ENCODE measurements at places on chromosomes 7 and 10.

DNA sequence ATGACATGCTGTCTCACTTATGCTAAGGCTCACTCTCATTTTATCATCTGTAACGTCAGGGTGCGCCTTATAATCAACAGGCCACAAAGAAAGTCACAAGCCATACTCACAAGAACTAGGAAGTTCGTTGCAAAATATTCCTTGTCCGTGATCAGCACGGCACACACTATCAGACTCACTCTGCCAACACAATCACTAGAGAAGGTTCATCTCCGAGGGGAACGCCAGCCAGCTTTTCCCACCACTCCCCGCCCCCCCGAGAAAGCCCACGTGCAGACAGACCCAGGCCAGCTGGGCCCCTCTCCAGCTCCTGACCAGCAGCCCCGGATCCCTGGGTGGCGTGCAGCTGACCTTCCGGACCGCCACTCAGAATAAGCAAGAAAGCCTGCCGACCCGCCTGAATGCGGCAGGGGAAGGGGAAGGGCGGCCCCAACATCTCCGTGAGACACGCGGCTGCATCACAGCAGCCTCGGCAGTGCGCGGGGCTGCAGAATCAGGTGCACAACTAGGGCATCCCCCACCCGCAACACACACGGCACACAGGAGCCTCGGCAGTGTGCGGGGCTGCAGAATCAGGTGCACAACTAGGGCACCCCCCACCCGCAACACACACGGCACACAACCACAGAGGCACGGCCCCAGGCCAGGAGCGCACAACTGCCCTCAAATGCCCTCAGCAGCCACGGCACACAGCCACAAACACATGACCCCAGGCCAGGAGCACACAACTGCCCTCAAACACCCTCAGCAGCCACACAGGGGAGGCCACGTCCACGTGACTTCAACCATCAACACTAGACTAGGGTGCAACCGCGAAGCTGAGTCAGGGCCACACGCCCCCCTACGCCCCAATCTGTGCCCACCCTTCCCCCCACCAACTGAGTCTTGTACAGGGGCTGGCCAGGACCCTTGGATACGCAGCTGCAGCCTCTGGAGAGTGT is 2.5 kb upstream of the GPR146 start:
- no peak for DNase-seq

DNA sequence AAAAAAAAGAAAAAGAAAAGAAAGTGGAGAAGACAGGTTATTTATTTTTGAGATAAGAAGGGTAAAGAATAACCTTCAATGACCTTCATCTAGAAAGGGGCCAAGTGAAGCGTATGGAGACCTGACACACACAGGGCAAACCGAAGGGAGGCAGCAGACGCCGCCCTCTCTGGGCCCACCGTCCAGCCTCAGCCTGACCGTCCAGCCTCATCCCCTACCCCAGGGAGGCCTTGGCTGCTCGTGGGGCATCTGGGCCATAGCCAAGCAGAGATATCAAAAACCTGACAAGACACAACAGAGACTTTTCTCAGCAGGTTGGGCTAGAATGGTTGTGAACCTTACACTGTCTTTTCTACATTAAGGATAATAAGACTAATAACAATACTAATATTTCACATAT is 10.9 kb downstream of the PRKAG2 start:
- DNase-seq, result no peak

GRCh38 chr10:88108115-88108610 is 244.7 kb downstream of the PTEN start:
- no peak for DNase-seq

- DNase-seq, result no peak
Measured at GRCh38 chr10:11089272-11089671, 71.6 kb downstream of the CELF2 start.

DNA sequence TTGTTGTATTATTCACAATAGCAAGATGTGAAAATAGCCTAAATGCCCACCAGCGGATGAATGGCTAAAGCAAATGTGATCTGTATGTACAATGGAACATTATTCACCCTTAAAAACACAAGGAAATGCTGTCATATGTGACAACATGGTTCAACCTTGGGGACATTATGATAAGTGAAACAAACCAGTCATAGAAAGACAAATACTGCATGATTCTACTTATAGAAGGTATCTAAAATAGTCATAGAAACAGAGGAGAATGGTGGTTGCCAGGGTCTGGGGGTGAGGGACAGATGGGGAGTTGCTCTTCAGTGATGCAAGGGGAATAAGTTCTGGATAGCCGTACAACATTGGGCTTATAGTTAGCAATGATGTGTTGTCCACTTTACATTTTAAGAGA is 58.4 kb downstream of the NRF1 start:
- no peak for DNase-seq

DNA sequence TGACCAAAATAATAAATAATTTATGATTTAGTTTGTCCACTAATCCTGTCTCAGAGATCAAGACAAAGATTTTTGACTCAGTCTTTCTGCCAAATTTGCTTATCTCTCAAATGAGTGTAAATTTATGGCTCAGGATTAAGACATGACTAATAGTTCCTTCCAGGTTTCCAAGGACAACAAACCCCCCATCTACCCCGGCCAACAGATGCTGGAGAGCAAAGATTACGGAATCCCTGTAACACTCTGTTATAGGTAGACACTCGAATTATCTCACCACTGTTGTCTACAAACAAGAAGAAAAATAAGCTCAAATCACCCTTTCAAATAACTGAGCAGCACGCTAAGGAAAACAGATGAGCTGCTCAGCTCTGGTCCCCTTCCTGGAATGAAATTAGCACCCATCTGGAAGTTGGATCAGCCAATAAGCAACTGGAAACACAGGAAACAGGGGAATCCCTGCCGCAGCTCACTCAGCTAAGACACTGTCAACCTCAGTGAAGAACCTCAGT is 56.8 kb upstream of the SVIL start:
- no peak for DNase-seq

GRCh38 chr10:11261687-11262493 is 244.2 kb downstream of the CELF2 start:
- DNase-seq, result no peak

DNA sequence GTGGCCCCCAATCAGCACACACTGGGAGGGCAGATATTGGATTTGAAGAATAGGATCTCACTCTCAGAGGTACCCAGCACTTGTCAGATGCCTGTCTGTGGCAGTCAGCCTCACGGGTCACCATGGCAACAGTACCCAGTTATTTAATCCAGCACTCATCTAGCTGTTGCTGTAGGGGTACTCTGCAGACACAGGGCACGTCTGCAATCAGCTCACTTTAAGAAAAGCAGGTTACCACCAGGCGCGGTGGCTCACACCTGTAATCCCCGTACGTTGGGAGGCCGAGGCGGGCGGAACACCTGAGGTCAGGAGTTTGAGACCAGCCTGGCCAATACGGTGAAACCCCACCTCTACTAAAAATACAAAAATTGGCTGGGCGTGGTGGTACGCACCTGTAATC is 11.9 kb downstream of the SFXN4 start:
- DNase-seq, result no peak

DNA sequence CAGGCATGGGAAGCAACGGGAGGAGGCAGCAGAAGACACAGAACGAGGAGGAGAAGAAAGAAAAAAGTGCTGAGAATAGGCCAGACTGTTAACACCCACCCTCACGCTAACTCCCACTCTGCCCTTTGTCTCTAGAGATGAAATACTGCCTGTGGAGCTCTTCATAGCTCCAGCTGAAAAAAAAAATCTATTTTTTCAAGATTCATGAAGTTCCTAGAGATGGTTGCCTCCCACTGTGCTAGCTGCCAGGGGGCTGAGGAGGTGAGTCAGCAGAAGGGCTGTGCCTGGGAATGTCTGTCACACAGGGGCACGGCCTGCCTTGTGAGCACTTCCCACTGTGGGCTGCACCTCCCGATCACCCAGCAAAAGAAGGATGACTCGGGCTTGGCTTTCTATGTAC is 144.5 kb downstream of the RNF216 start:
- no peak for DNase-seq

All from effector memory CD4-positive, alpha-beta T cell (primary cell).